ENCODE measurements at places on chromosomes 4 and X. TPM values are rescaled to one million over a fixed set of nuclear protein-coding genes. Genes with fewer than 3 reads are reported as not detected.

- no peak for ATAC-seq
Measured at GRCh38 chrX:137566746-137567679, 1.1 kb downstream of the ZIC3 start.

- no peak for ATAC-seq
Measured at GRCh38 chrX:11422525-11422857, 129.3 kb downstream of the AMELX start.

FDCSP gene
- total RNA-seq, result not detected

S100P gene
- 9.7 TPM for total RNA-seq

- no peak for ATAC-seq
Measured at GRCh38 chr4:107818301-107818910, 6.3 kb upstream of the SGMS2 start.
